ENCODE measurements at places on chromosomes 2 and 18. TPM values are rescaled to one million over a fixed set of nuclear protein-coding genes. Genes with fewer than 3 reads are reported as not detected.

Gene C1QL2
- polyA plus RNA-seq = not detected

Gene CCDC150
- polyA plus RNA-seq = 23.6 TPM

DNA sequence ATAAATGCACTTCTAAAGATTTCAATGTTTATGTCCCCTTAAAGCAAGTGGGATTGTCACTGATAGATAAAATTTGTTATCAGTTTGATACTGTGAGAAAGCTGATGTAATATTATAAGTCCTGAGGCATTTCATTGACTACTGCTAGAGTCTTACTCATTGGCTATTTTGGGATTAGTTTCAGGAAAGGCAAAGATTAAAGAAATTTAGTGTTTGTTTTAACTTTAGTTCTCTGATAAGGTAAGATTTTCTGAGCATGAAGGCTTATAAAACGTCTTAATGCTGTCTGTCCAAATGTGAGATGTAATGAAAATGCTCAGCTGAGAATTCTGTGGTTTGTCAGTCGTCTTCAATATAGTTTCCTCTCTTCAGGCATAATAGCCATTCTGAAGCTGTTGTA, 886.4 kb upstream of the CDH2 start:
- no peak for DNase-seq

Gene RELCH
- polyA plus RNA-seq = 33.9 TPM

Gene TWIST2
- polyA plus RNA-seq = 46.3 TPM

- DNase-seq = no peak
These were observed 260.7 kb upstream of the SESTD1 start for GRCh38 chr2:179525340-179525739.

GRCh38 chr2:240932001-240932723, 26.0 kb downstream of the CROCC2 start:
- DNase-seq = no peak

DNA sequence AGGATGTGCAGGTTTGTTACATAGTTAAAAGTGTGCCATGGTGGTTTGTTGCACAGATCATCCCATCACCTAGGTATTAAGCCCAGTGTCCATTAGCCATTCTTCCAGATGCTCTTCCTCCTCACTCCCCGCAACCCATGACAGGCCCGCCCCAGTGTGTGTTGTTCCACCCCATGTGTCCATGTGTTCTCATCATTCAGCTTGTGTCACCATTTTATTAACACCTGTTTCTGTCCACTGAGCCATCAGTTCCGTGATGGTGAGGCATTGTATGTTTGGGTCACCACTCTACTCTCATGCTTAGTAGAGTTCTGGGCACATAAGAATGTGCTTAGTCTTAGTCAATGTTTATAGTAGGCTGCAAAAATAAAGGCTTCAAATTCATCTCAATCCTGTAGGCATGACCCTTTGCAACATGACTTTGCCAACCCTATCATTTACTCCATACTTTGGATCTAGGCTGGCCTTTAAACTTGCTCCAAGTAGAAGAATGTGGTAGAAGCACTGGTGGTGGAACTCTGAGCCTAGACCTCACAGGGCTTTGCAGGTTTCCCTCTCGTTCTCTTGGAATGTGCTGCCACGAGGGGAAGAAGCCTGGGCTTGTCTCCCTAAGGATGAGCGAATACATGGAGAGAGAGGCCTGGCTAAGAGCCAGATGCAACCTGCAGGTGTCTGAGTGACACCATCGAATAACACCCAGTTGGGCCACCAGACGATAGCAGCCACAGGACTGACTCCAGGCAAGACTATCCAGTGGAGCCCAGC, 161.5 kb downstream of the NAPG start:
- no peak for DNase-seq

Gene OR6B2
- polyA plus RNA-seq = not detected

Gene EPB41L3
- 57.8 TPM for polyA plus RNA-seq

DNA sequence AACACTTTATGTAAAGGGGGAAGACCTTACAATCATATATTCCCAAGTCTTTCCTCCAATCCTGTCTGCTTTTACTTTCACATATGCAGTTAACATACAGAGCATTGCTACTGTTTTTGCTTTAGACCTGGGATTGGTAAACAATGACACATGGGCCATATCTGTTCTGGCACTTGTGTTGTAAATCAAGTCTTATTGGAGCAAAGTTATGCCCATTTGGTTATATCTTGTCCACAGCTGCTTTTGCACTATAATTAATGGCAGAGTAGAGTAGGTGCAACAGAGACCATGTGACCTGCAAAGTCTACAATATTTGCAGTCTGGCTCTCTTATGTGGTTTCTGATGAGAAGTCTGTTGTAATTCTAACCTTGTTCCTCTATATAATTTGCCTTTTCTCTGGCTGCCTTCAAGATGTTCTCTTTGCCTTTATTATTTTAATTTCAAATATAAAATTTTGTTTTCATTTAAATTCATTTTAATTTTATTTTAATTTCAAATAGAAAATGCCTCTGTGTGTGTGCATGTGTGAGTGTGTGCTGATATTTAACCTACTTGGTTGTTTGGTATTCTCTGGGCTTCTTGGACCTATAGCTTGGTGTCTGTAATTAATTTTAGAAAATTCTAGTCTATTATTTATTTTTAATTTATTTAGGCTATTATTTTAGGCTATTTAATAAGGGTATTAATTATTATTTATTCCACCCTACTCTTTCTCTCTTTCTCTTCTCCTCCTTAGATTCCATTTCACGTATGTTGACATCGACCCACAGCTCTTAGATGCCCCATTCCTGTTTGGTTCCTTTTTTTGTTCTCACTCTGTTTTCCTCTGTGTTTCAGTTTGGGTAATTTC, 16.8 kb upstream of the LPIN1 start:
- no peak for DNase-seq

Gene APCDD1
- polyA plus RNA-seq = 105 TPM

GRCh38 chr2:224104668-224105386, 65.7 kb upstream of the SERPINE2 start:
- no peak for DNase-seq

Gene ADD2
- 6.3 TPM for polyA plus RNA-seq

Gene REG1B
- not detected for polyA plus RNA-seq

DNA sequence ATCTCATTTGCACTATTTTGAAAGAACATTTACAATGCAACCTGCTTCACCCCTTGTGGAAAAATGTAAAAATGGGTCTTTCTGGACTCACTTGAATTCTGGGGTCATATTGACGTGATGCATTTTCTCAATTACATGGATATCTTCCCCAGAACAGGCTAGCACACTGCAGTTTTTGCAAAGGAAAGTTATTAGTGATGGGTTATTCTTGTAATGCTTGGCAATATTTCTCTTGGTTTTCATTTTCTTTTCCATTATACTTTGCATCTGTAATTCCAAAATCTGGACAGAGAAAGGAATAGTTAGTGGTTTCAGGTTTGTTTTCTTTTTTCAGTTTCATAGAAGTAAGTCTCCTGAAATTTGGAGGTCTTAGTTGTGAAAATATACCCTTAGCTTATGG, 24.8 kb upstream of the FAP start:
- no peak for DNase-seq

GRCh38 chr2:145846982-145847381, 1327.1 kb upstream of the ZEB2 start:
- no peak for DNase-seq

- DNase-seq = no peak
These were observed 5.9 kb upstream of the RPL37A start for GRCh38 chr2:216492597-216493333.

DNA sequence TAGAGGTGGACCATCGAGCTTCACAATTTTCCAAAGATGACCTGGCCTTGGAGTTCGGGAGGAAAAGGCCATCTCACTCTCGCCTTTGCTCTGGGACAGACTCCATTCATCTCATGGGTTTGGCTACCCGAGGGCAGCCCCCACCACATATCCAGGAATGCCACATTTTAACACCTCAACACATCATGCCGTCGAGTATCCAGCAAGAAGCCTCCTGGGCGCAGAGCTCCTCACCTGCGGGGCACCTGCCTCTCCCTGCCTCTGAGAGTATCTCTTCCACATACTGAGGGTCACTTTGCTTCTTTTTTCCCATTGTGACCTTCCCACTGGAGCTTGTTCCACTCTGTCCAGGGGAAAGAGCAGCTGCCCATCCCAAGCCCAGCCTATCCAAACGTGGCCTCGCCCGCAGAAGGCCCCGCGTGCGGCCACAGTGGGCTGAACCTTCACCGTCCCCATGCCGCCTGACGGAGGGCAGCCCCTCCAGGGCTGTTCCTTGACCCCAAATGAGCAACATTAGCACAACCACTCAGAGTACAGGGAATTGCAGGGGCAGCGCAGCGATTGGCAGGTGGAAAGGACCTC, 5.5 kb upstream of the LIMS2 start:
- no peak for DNase-seq

GRCh38 chr18:79753391-79753851, 44.3 kb upstream of the KCNG2 start:
- no peak for DNase-seq

GRCh38 chr2:83394134-83394904, 1064.8 kb downstream of the SUCLG1 start:
- DNase-seq = no peak

Gene PKDCC
- 290 TPM for polyA plus RNA-seq

Gene MYO5B
- polyA plus RNA-seq = 27.3 TPM

GRCh38 chr2:28593160-28593755, 97.4 kb downstream of the PLB1 start:
- DNase-seq = no peak

GRCh38 chr2:98026927-98027522, 31.3 kb upstream of the TMEM131 start:
- no peak for DNase-seq

Data from left renal pelvis (tissue), 4 donors.